ENCODE measurements at places on chromosomes 3 and 15.

DNA sequence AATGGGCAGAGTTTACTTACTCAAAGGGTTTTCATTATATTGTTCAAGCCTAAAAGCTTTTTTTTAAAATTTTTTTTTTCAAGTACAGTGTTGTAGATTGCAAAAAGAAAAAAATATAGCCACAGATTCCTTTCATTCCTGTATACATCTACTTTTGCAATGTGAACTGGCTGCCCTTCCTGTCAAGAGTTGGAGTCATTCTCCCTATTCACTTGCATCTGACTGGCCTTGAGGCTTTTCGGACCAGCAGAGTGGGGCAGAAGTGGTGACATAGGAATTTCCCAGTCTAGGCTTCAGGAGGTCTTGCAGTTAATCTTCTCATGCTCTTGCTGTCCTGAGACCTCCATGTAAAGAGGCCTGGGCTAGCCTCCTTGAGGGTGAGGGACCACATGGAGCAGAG, 218.3 kb upstream of the CFAP20DC start:
- no peak for DNase-seq

DNA sequence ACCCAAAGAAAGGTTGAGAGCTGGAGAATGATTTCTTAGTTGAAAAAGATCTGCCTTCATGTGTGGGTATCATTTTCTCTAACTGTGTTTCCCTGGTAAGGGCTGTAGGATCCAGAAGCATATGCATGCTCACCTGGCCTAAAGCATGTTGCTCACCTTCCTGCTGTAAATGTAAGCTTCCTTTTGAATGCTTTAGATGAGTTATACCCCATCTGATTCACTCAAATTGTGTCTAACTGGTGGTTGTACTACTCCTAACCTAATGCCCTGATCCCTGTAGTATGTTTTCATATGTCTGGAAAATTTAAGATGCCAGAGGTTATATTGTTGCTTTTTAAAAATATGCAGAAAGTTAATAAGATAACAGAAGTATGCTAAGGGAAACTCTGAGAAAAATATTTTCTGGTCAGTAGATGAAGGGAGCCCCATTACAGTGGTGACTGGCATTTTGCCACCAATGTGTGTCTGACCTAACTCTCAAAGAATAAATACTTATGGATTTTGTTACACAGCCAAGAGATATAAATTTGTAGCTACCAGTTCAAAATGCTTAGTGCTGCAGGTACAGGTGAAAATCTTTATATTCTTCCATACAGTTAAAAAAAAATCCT, 7.7 kb downstream of the FILIP1L start:
- no peak for DNase-seq

- no peak for DNase-seq
Observed at GRCh38 chr3:116384717-116385116, 60.6 kb downstream of the LSAMP start.

DNA sequence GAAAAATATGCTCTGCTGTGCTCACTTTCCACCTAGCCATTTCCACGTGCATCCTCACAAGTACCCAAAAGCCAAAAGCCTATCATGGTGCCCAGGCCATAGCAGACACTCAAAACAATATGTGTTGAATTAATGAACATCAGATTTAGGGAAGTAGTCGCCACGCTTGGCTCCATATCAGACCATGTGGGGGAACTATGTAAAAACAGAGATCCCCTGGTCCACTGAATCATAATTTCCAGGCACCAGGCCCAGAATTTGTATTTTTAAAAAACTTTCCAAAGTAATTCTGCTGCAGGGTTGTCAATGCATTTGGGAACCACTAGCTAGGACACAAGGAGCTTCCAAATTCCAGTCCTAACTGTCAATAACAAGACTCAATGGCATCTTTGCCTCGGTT, 77.3 kb downstream of the CNTN3 start:
- no peak for DNase-seq

- DNase-seq, result no peak
Observed at GRCh38 chr3:59526999-59527398, 477.2 kb upstream of the CFAP20DC start.

DNA sequence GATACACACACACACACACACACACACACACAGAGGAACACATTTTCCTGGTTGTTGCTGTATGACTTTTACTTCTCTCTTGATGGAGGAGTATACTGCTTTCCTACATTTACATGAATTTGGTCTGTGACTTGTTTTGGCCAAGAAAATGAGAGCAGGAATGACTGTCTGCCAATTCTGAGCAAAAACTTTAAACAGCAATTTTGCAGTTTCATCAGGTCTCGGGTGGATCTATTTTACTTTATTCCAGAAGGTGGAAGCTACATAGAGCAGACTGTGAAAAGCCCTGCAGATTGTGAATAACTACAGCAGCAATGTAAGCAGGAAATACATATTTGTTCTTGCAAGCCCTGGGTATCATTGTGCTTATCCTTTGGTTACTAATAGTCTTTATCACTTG, 1350.0 kb upstream of the EPHA6 start:
- DNase-seq, result no peak

DNA sequence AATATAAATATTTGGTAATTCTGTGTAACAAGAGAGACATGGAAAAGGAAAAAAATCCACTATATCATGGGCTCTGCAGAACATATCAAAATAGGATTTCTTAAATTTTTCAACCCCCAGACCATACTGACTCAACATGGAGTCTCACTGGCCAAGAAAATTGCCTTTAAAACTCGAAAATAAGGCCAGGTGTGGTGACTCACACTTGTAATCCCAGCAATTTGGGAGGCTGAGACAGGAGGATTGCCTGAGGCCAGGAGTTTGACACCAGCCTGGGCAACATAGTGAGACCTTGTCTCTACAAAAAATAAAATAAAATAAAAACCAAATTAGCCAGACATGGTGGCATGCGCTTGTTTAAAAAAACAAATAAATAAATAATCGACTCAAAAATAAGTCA, 294.4 kb upstream of the TPRG1 start:
- no peak for DNase-seq

GRCh38 chr3:18351823-18352744, 73.1 kb downstream of the SATB1 start:
- DNase-seq, result no peak

DNA sequence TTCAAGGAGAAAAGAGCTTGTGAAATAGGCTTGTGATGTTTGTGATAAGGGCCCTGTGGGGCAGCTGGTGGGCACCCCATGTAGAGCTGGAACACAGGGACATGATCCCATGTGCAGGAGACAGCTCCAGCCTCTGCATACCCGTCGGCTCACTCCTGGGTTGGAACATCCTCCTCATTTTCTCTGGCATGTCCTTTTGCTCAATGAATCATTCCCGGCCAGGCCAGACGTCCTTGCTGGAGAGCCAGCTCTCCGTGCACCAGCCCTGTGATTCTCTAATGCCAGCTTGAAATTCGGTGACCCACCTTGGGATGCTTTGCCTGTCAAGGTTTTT, 77.3 kb downstream of the SMAD3 start:
- DNase-seq, result no peak

- DNase-seq, result no peak
Observed at GRCh38 chr3:38890426-38890825, 74.4 kb upstream of the SCN10A start.

- no peak for DNase-seq
Observed at GRCh38 chr3:81352867-81353266, 408.6 kb downstream of the GBE1 start.

DNA sequence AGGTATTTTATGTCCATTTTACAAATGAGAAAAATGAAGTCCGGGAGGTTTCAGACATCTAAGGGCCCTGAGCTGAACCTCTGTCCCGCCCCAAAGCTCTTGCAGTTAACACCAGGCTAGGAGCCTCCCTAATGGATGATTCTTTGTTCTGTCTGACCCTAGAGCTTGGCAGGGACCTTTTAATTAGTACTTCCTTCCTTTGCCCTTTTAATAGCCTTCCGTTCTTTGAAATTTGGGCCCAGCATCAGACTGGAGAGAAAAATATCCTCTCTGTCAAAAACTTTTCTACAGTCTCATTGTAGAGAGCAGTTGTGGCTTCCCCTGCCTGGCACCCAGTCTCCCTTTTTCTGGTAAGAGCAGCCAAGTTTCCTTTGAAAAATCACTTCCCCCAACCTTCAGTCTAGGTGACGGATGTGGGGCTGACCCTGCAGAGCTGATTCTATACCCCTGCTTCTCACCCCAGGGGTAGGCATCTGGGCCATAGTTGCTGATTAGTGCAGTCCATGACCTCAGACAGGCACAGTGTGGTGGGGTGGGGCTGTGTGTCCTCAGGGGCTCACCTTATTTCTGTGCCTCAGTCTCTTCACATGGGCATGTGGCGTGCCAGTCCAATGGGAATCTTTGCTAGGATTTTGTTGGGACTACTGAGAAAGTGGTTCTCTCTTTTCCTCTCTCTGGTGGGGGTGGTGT, 220.4 kb downstream of the ADAMTS9 start:
- DNase-seq, result no peak

GRCh38 chr3:191094057-191094845, 104.8 kb upstream of the OSTN start:
- no peak for DNase-seq

GRCh38 chr3:177652556-177653291, 455.4 kb upstream of the TBL1XR1 start:
- no peak for DNase-seq

GRCh38 chr3:72960812-72961518, 35.6 kb upstream of the PPP4R2 start:
- no peak for DNase-seq

- DNase-seq, result no peak
Observed at GRCh38 chr15:74716651-74717050, 8.7 kb downstream of the CYP1A1 start.

- DNase-seq, result no peak
Observed at GRCh38 chr3:114179575-114179974, 723 bp upstream of the DRD3 start.

GRCh38 chr3:160161921-160162320, 63.3 kb upstream of the C3orf80 start:
- DNase-seq, result no peak

- no peak for DNase-seq
Observed at GRCh38 chr3:193991666-193992424, 144.1 kb upstream of the HES1 start.

GRCh38 chr3:136512381-136512780, 239.8 kb downstream of the STAG1 start:
- no peak for DNase-seq

- peak; percentile 27 for DNase-seq
Observed at GRCh38 chr15:67064607-67065530, 533 bp upstream of the SMAD3 start.

GRCh38 chr3:133426721-133427120, 26.9 kb downstream of the BFSP2 start:
- DNase-seq, result no peak

DNA sequence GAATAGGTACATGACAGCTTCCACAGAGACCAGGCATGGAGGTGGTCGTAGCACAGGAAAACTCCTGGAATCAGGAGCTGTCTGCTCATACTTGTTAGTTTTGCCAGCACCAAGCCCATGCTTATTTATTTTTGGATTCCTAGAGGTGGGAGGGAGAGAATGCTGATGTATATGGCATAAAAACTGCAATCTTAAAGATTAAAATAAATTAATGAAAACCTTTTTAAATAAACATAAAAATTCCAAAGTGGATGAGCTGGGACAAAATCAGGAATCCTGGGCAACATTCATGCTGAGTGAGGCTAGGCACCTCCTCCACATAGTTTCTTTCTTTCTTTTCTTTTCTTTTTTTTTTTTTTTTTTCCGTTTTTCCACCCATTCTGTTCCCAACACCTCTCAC, 14.3 kb upstream of the BCL6 start:
- DNase-seq, result no peak

DNA sequence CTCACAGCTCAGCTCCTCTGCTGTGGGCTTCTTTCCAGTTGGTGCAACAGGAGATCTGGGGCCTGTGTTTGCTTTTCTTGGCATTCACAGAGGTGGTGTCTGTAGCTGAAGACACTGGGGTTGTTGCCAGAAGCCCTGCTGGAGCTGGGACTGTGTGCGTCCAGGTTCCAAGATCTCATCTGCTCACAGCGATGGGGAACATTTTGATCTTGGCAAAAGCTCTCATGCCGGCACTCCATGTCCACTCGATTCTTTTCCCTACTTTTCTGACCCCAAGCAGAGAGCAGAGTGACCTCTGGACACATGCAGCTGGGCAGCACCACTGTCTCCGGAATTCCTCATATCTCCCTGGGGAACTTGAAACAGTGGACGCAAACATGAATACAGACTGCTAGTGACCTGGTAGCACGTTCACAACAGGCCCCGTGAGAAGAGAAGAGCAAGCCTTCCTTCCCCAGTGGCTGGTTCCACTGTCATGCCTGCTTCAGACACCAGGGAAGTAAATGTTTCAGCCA, 36.1 kb upstream of the MECOM start:
- DNase-seq, result no peak

DNA sequence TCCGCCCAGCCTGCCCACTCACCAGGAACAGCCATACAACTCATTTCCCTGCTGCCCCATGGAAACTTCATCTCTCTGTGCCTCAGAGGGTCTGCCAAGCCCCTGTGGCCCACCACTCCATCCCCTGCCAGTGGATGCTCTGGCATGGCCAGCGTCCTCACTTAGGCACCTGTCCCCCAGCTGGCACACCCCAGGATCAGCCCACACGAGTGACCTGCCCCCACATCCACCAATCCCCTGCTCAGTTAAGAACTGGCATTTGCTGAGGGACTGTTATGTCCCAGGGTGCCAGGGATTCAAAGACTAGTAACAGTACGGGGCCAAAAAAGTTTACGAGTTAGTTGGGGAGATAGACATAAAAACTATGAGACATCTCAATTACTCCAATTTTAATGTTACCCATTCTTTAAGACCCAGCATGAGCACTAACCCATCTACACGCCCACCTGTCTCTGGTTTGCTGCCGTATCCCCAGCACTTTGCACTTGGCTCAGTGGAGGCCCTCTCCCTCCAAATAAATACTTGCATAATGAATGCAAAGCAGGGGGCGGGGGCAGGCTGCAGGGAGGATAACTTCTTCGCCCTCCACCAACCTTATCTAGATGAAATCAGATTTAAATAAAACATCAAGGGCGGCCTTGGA, 11.6 kb upstream of the BAHD1 start:
- no peak for DNase-seq

GRCh38 chr3:1945698-1946097, 153.0 kb upstream of the CNTN4 start:
- DNase-seq, result no peak

DNA sequence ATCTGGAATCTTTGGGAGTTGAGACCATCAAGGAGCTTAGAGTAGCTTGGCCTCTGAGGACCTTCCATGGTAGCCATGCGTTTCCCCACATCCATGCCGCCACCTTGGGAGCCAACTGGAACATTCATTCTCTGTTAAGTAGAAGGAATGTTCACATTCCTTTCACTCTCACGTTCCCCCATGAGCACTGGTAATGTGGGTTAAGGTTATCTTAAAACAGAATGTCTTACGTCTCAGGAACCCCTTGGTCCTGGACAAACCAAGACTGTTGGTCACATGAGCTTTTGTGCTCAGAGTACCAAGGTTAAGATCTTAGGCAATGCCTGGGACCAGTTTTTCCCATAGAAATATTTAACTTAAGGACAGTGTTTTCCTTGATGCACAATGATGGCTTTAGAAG, 211.7 kb upstream of the UBE2E1 start:
- DNase-seq, result no peak

GRCh38 chr15:50697109-50697797, 10.7 kb upstream of the TRPM7 start:
- DNase-seq, result no peak
